Calu3 (cell line): ENCODE measurements at places on chromosomes 2 and 18.
A peak's percentile ranks its signal among the peaks of the same experiment; 100 is the strongest.

DNA sequence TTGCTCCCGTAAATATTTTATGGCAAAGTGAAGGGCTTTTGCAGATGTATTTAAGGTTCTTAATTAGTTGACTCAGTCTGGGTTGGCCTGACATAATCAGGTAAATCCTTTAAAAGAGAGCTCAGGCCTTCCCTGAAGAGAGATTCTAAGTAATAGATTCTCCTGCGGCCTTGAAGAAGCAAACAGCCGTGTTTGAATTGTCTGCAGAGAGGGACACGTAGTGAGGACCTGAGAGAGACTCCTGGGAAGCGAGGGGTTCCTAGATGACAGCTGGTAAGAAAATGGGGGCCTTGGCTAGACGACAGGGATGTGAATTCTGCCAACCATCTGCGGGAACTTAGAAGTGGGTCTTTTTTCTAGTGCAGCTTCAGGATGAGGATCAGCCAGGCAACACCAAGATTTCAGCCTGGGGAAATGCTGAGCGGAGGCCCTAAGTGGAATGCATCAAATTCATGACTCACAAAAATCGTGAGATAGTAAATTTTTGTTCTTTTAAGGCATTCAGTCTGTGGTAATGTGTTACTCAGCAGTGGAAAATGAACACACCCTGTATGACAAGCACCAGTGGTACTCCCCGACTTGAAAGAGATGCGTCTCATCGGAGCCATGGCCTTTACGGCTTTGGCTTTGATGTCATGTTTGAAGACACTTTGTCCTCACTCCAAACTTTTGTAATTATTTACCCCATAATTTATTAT lies 62.1 kb upstream of the SMIM21 start:
- no peaks in the 10 kb centered on the region for H3K27me3 ChIP-seq
- H3K36me3 ChIP-seq: no peaks in the 10 kb centered on the region
- DNase-seq: no peak

DNA sequence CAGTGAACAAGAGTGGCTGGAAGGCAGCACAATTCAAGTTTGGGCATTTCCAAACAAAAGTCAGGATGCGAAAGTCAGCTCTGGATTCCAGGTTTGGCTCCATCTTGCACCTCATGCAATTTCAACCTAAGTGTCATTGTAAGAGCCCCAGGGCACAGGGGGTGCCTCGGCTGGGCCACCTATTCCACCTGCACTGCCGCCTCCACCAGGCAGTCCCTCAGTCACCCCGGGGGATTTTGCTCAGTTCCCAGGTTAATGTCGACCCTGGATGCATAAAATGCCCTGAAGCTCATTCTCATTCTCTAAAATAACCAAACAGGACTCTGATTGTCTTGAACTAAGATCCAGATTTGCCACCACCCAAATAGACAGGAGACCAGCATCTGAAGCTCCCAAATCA lies 77.6 kb downstream of the EDAR start:
- H3K27ac ChIP-seq: no peak overlapping the region
- peaks cover 14% of the 10 kb centered on the region for H3K27me3 ChIP-seq

- H3K4me3 ChIP-seq: peak overlapping the region; percentile 92
- DNase-seq: no peak
- H3K36me3 ChIP-seq: peaks cover 91% of the 10 kb centered on the region
- H3K4me1 ChIP-seq: peaks cover 35% of the 10 kb centered on the region
Observed at GRCh38 chr2:69744456-69744855, 2.5 kb downstream of the ANXA4 start.

GRCh38 chr2:207008105-207008990 lies 69.0 kb downstream of the CPO start:
- H3K4me1 ChIP-seq: peaks cover 28% of the 10 kb centered on the region
- H3K27me3 ChIP-seq: no peaks in the 10 kb centered on the region
- H3K27ac ChIP-seq: no peak overlapping the region
- DNase-seq: no peak
- no peaks in the 10 kb centered on the region for H3K36me3 ChIP-seq

- no peak overlapping the region for H3K4me3 ChIP-seq
- H3K36me3 ChIP-seq: peaks cover 13% of the 10 kb centered on the region
- H3K4me1 ChIP-seq: peaks cover 30% of the 10 kb centered on the region
- H3K27me3 ChIP-seq: no peaks in the 10 kb centered on the region
Observed at GRCh38 chr2:7427293-7428060, 510.3 kb downstream of the RNF144A start.

DNA sequence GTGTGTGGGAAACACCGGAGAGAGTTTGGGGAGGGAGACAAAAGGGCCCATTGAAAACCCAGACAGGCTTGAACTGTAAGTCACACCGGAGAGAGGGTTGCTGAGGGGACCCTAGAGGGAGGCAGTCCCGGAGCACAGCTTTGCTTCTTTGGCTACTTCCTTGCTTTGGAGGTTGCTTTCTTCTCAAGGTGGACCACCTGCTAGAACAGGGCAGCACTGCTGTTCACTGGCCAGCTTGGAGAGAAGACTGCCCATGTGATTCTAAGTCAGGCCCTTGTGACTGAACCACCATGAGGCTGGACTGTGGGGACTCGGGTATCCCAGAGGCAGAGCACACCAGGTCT lies 4.4 kb downstream of the ACTG2 start:
- H3K27me3 ChIP-seq: peaks cover 11% of the 10 kb centered on the region
- peaks cover 7% of the 10 kb centered on the region for H3K4me1 ChIP-seq
- DNase-seq: no peak
- H3K36me3 ChIP-seq: no peaks in the 10 kb centered on the region

- peaks cover 9% of the 10 kb centered on the region for H3K4me1 ChIP-seq
- DNase-seq: no peak
- H3K27me3 ChIP-seq: peaks cover 1% of the 10 kb centered on the region
- H3K27ac ChIP-seq: no peak overlapping the region
Observed at GRCh38 chr18:61637905-61638595, 254.8 kb downstream of the RNF152 start.

DNA sequence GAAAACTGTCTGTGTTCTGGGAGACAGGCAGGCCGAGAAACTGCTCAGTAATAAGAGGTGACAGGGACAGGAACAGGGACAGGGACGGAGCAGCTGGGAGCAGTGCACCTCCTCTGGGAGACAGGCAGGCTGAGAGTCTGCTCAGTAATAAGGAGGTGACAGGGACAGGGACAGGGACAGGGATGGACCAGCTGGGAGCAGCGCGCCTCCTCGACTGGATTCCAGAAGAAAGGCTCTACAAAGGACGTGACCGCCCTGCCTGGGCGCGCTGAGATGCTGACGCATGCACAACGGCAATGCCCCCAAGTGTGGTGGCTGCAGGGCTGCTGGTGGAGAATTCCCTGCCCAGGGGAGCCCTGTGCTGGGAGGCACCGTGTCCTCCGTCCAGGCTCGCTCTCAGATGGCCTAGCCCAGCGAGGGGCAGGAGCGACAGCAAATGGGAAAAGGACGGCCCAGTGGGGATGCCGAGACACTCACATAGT lies 44.2 kb upstream of the PXDN start:
- no peak overlapping the region for H3K4me3 ChIP-seq
- no peaks in the 10 kb centered on the region for H3K4me1 ChIP-seq
- H3K36me3 ChIP-seq: no peaks in the 10 kb centered on the region
- no peak overlapping the region for H3K27ac ChIP-seq
- no peak for DNase-seq

DNA sequence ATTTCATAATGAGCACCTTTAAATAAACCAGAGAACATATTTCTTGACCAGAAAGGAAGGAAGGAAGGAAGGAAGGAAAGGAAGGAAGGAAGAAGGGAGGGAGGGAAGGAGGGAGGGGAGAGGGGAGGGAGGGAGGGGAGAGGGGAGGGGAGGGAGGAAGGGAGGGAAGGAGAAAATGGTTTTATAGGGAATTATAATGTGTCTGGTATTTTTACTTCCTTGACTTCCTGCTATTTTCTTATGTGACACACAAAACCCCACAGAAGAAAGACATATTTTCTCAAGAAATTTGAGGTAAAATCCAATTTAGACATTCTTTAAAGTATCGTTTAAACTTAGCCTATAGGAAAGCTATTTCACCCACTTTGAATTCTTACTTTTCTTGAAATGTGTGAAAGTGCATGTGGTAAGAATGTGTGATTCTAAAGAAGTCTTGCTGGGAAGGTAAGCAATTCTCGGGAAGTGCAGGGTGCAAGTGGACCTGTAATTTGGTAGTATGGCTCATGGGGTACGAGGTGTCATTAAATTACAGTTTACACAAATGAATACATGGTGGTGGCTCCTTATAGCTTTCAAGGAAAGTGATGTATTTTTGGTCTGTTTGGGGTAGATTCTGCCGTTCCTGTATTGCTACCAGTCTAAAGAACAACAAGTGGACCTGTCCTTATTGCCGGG lies 18.0 kb downstream of the RNF125 start:
- H3K36me3 ChIP-seq: no peaks in the 10 kb centered on the region
- no peak for DNase-seq
- peaks cover 9% of the 10 kb centered on the region for H3K27me3 ChIP-seq
- H3K27ac ChIP-seq: no peak overlapping the region

DNA sequence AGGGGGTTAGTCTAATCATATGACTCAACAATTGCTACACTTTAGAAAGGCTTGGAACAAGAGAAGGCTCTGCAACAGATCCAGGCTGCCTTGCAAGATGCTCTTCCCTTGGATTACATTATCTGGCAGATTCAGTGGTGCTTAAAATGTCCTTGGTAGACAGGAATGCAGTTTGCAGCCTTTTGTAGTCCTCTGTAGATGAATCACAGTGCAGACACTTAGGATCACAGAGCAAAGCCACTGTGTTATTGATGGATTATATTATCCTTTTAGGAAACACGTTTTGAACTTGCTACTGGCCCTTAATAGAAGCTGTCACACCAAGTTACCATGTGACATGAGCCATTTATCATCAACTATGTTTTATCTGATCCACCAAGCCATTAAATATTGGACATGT lies 152.2 kb downstream of the CBLN2 start:
- DNase-seq: no peak
- H3K4me1 ChIP-seq: no peaks in the 10 kb centered on the region
- no peak overlapping the region for H3K4me3 ChIP-seq
- no peak overlapping the region for H3K27ac ChIP-seq
- H3K36me3 ChIP-seq: no peaks in the 10 kb centered on the region
- no peaks in the 10 kb centered on the region for H3K27me3 ChIP-seq
